ENCODE measurements at places on chromosomes 16 and 17.

DNA sequence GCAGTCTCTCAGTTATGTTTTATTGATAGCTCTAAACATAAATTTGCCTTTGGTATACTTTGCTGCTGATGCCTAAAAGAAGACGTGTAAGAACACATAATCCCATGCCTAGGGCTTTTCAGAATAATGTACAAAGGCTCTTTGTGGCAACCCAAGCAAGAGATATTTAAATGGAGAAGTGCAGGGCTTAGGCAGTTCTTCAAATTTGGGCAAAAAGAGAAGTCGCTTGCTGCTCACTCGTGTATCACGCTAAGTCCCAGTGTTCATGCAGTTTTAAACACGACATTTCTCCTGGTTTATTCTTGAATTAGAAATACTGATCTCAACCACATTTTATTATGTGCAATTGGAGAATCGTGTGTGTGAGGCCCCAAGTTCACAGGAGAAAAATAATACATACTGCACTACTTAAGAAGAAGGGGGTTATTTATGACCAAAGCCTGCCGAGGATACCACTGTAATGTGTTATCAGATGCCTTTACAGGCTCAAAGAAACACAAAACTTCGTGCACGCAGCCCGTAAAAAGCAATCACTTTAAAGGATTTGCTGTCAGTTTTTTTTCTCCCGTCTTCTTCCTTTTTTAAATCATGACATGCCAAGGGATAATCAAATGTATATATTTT lies 22.5 kb upstream of the IRX6 start:
- H3K27me3 ChIP-seq: peaks cover 1% of the 10 kb centered on the region
- H3K4me1 ChIP-seq: no peaks in the 10 kb centered on the region
- no peak for DNase-seq
- no peak overlapping the region for H3K4me3 ChIP-seq

DNA sequence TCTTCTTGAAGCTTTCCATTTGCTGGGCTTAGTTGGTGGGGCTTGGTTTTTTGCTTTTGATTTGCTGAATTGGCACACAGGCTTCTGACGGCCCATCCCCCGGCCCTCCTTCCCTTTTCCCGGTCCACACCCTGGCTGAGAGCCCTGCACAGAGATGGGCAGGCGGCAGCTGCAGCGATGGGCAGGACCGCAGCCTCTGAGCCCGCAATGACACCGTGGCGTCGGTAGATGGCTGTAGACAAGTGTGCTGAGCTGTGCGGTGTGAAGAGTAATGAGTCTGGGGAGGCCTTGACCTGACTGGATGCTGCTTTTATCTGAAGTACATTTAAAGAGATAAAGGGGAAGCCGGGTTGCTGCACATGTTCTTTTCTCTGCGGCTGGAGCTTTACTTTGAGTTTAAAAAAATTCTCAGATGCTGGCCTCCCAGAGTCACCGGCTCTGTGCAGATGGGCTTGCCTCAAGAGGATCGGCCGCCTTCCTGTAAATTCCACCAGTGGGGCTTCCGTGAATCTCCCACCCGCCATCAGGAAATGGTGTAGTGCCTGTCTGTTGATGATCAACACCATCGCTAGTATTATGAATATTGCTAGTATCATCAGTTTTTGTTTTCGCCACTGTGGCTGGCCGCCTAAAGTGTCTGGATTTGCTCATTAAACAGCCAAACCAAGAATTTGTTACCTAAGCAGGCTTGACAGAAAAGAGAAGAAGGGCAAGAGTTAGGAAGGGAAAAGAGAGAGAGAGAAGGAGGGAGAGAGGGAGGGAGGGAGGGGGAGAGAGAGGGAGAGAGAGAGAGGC lies 245.6 kb upstream of the RBFOX1 start:
- H3K27ac ChIP-seq: no peak overlapping the region
- no peak overlapping the region for H3K4me3 ChIP-seq
- no peak for DNase-seq
- H3K4me1 ChIP-seq: no peaks in the 10 kb centered on the region
- no peaks in the 10 kb centered on the region for H3K36me3 ChIP-seq

- H3K4me3 ChIP-seq: no peak overlapping the region
- H3K27me3 ChIP-seq: no peaks in the 10 kb centered on the region
- H3K4me1 ChIP-seq: peaks cover 17% of the 10 kb centered on the region
- peaks cover 35% of the 10 kb centered on the region for H3K36me3 ChIP-seq
- DNase-seq: no peak
Measured at GRCh38 chr17:4236456-4236855, 27.3 kb downstream of the ANKFY1 start.

- H3K27ac ChIP-seq: no peak overlapping the region
- no peak overlapping the region for H3K4me3 ChIP-seq
- no peaks in the 10 kb centered on the region for H3K27me3 ChIP-seq
- DNase-seq: no peak
- no peaks in the 10 kb centered on the region for H3K4me1 ChIP-seq
- H3K36me3 ChIP-seq: no peaks in the 10 kb centered on the region
Measured at GRCh38 chr17:60752873-60753577, 75.4 kb downstream of the BCAS3 start.

- no peak overlapping the region for H3K4me3 ChIP-seq
- H3K27me3 ChIP-seq: no peaks in the 10 kb centered on the region
- peaks cover 20% of the 10 kb centered on the region for H3K36me3 ChIP-seq
- DNase-seq: no peak
Measured at GRCh38 chr17:64099543-64099942, 30.4 kb downstream of the ERN1 start.

- no peaks in the 10 kb centered on the region for H3K36me3 ChIP-seq
- peak within 1 kb of the TSS; percentile 87 for H3K27ac ChIP-seq
- peak within 1 kb of the TSS; percentile 83 for H3K4me3 ChIP-seq
- H3K27me3 ChIP-seq: no peaks in the 10 kb centered on the region
- H3K4me1 ChIP-seq: peaks cover 44% of the 10 kb centered on the region
Measured at GRCh38 chr16:85027349-85027957, at the start of gene KIAA0513. TSS of gene KIAA0513 (plus strand) at chr16:85027795. CDS start at chr16:85067072, 39,277 bp downstream.

DNA sequence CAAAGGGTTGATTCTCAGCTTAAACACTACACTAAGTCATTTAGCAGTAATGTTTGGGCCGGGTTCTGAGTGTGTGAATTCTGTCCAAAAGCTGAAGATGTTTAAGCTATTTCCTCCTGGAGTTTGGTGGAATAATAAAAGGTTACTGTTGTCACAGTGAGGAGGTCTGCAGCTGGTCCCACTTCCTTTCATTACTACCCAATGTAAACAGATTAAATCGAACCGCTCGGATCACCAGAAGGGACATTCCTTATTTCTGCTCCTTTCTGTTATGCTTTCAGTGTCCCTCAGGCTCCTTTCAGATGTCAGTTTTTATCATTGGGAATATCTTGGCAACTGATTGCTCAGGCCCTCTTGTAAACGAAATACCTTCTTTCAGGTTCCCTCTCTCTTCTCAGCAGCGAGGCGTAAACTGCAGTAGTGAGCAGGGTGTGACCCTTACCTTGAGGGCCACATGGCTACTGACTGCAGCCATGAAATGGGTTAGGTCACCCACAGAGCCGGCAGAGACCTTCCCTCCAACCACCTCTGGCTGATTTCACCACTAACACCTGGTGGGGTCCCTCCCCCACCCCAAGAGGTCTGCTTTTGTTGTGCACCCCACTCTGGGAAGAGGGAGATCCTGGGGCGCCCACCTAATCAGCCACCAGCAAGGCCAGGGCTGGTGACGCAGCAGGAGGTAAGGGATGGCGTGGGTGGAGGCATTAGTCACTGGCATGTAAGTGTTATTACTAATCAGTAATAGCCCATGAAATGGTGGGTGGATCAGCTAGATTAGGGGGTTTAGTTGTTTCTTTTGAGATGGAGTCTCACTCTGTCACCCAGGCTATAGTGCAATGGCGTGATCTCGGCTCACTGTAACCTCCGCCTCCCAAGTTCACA lies 117.6 kb downstream of the VPS53 start:
- H3K4me3 ChIP-seq: no peak overlapping the region
- H3K27ac ChIP-seq: no peak overlapping the region
- H3K27me3 ChIP-seq: no peaks in the 10 kb centered on the region
- H3K4me1 ChIP-seq: peaks cover 6% of the 10 kb centered on the region

DNA sequence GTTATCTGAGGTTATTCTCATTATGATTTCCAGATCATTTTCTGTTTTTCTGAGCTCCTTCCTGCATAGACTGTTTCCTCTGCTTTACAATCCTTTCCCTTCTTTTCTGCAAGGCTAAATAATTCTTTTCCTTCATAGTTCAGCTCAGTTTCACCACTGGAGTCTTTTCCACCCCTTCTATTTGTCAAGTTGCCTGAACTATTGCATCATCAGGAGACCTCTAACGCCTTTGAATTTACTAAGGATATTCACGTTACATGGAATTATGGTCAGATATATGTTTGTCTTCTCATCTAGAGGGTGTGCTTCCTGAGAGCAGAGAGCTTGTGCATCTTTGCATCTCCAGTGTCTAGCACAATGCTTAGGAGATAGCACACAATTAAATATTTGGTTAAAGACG lies 140.4 kb upstream of the CA10 start:
- H3K27ac ChIP-seq: no peak overlapping the region
- no peak overlapping the region for H3K4me3 ChIP-seq

Data from activated naive CD8-positive, alpha-beta T cell treated with anti-CD3 and anti-CD28 coated beads, Interleukin-2, amount 50 U/mL, for 24 hours (primary cell).